ENCODE measurements at places on chromosomes 5 and 9. TPM values are rescaled to one million over a fixed set of nuclear protein-coding genes. Genes with fewer than 3 reads are reported as not detected.

GRCh38 chr9:134317790-134318414, 8.4 kb upstream of the RXRA start:
- DNase-seq: peak; percentile 52

DNA sequence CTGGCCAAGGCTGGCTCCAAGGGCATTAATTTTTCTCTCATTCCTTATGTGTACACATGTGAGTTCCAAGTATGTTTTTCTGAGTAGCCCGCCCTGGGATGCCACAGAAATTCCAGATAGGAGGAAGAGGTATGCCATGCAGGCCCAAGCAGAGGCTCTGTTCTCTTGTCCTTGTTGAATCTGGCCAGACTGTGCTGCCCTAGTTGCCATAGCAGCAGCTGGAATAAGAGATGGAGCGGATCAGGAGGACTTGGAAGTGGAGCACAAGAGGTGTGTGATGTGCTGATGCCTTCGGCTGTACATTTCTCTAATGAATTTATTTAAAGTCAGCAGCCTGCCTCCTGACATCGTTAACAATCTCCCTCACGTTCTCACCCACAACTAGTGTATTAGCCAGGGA, 235.6 kb upstream of the RPS23 start:
- DNase-seq: no peak

DNA sequence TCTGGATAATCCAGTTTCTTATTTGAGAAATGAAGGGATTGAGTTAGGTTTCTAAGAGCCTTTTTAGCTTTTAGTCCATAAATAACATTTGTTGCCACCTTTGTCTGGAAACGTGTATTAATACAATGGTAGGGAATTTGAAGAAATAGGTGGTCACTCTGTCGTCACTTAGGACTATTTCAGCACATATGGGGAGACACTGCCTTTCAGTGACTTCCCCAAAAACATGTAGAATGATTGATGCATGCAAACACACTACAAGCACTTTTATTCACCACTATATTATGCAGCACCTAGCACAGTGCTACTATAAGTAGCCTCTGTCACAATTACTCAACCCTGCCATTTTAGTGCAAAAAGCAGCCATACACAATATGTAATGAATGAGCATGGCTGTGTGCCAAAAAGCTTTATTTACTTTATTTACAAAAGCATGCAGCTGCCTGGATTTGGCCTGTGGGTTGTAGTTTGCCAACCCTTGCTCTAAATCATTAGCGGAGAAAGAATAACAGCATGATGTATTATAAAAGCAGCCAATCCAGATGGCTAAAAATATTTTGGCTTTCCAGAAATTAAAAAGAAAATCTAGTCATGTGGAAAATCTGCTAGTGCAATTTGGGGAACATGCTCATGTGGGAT, 154.2 kb upstream of the HMHB1 start:
- DNase-seq: no peak

Gene OR5C1
- not detected for total RNA-seq

Gene ADRB2
- 3.5 TPM for total RNA-seq
